Naive thymus-derived CD4-positive, alpha-beta T cell (primary cell): ENCODE measurements at places on chromosomes 5 and 9. TPM values are rescaled to one million over a fixed set of nuclear protein-coding genes. Genes with fewer than 3 reads are reported as not detected.

DNA sequence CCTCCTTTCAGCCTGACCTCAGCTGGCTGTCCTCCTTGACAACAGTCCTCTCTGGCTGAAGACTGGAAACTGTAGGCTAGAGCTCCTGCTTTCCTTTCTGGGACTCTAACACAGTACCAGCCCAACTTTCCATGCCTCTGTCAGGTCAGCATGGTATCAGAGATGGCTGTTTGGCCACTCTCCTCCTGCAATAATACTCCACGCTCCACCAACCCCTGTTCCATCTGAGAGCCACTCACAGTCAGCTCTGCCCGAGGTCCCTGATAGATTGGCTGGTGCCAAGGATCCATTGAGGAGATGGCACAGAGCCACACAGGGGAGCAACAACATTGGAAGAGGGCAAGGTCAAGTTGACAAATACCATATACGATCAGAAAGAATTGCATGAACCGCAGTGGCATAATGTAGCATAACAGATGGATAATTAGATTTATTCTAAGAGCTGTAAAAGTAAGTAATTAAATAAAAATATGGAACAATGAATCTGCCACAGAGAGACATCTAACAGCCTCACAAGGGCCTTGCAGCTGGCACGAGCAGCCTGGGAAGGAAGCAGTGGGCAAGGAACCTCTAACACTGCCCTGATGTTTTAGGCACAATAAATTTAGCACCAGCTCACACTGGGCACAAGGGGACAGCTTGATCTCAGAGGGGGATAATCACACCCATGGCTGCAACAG, 94.3 kb upstream of the LRRTM2 start:
- no peak overlapping the region for H3K4me3 ChIP-seq
- H3K4me1 ChIP-seq = no peaks in the 10 kb centered on the region
- DNase-seq = no peak

DNA sequence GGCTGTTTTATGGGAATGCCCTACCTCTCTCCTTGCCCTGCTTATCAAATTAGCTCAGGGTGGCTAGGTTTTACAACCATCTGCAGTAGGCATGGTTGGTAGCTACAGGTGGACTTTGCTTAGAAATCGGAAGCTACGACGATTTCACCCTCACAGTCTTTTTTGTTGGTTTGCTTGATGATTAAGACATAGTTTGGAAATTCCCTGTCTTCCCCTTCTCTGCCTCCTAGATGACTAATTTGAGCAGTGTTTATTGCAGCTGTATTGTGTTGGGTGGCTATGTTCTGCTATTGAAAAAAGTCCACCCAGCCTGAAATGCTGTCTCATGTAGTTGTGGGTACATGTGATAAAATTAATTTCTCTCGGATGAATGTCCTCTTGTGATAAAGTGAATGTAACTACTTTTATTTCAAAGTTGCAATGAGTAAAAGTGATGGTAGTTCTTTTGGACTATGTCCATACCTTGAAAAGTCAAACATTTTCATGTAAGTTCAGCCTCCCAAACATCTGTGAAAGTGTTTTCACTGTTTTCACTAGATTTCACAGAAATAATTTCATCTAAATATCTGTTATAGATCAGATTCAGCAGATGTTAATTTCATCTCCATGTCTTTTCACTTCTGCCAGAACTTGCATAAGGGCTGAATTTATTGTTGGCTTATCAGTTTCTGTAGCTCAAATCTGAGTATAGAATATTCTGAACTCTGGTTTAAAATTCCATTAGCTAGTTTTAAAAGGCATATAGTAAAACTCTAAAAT, 37.3 kb upstream of the FYB1 start:
- DNase-seq = no peak
- H3K27me3 ChIP-seq = no peaks in the 10 kb centered on the region
- H3K36me3 ChIP-seq = no peaks in the 10 kb centered on the region
- no peak overlapping the region for H3K27ac ChIP-seq
- no peak overlapping the region for H3K4me3 ChIP-seq
- H3K4me1 ChIP-seq = peaks cover 13% of the 10 kb centered on the region

DNA sequence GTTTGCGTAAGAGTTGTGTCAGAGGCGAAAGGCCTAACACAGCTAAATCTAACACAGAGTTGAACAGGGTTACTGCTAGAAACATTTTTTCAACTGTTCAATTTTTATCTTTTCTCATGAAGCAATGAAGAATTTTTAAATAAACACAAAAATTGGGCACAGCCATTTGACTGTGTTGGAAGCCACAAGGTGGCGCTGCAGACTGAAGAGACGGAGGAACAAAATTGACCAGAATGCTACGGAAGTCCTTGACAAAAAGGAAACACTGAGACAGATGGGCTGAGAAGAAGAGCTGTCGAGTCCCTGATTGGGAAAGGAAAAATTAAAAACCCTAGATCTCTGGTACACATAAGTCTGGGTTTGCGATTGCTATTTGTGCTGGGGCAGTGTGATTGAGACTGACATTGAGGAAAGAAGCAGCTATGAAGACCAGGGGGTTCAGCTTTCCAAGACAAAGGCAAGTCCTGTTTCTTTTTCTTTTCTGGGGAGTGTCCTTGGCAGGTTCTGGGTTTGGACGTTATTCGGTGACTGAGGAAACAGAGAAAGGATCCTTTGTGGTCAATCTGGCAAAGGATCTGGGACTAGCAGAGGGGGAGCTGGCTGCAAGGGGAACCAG, at the start of gene PCDHB9:
TSS of gene PCDHB9 (plus strand) at position 265 of the 616 bp plus-strand sequence. CDS start at position 423, 158 bp downstream.
- H3K4me3 ChIP-seq = no peak within 1 kb of the TSS
- no peaks in the 10 kb centered on the region for H3K27me3 ChIP-seq

Gene C5orf58
- total RNA-seq = not detected in 2 replicates

- no peak overlapping the region for H3K4me3 ChIP-seq
- H3K4me1 ChIP-seq = peaks cover 7% of the 10 kb centered on the region
- DNase-seq = no peak
- no peaks in the 10 kb centered on the region for H3K27me3 ChIP-seq
Observed at GRCh38 chr5:149776361-149777305, 46.5 kb downstream of the PPARGC1B start.
